ENCODE measurements at places on chromosomes 5 and 9.

- no peak for DNase-seq
Observed at GRCh38 chr5:36363744-36364143, 62.0 kb upstream of the RANBP3L start.

DNA sequence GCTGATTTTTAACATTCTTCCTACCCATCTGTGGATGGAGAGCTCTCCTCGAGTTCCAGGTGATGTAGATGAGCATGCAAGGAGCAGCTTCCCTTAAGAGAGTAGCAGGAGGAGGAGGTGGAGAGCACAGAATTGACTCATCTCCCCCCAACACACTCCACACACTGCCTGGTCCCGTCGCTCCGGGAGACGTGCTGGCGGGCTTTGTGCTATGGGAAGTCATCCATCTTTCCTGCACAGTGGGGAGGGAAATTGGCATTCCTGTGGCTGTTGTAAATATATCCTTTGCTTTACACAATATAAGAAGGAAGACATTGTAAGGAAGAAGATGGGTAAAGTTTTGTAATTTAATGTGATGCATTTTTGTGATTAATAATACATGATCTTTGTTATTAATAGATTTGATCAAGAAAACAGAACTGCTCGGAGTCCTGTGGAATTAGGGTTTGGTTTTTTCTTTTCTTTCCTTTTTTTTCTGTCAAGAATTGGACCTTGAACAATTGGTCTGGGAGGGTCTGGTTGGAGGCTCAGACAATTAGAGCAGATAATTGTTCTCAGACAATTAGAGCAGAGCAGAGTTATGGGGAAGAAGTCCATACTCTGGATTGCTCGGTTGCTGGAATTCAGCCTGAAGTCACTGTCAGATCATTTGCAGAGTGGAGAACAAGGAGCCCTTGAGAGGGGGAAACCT is 297.8 kb downstream of the GADD45G start:
- DNase-seq, result no peak

DNA sequence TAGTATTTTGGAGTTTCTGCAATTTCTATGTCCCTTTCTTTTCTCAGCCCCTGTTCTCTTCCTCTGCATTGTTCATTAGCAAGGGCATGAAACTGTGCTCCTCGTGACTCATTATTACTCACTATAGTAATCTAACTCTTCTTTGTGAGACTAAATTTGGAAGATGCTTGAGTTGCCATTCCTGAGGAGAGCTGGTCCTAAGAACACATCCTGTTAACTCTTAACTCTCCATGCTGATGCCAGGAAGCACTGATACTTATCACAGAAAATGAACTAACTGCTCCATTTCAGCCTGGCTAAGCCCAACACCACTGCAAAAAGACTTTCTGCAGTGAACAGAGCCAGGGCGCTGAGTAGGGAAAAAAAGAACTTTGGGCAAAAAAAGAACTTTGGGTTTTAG is 10.6 kb upstream of the CSNK1A1 start:
- DNase-seq, result no peak

- DNase-seq, result no peak
Observed at GRCh38 chr5:67020096-67020615, 176.4 kb downstream of the CD180 start.

DNA sequence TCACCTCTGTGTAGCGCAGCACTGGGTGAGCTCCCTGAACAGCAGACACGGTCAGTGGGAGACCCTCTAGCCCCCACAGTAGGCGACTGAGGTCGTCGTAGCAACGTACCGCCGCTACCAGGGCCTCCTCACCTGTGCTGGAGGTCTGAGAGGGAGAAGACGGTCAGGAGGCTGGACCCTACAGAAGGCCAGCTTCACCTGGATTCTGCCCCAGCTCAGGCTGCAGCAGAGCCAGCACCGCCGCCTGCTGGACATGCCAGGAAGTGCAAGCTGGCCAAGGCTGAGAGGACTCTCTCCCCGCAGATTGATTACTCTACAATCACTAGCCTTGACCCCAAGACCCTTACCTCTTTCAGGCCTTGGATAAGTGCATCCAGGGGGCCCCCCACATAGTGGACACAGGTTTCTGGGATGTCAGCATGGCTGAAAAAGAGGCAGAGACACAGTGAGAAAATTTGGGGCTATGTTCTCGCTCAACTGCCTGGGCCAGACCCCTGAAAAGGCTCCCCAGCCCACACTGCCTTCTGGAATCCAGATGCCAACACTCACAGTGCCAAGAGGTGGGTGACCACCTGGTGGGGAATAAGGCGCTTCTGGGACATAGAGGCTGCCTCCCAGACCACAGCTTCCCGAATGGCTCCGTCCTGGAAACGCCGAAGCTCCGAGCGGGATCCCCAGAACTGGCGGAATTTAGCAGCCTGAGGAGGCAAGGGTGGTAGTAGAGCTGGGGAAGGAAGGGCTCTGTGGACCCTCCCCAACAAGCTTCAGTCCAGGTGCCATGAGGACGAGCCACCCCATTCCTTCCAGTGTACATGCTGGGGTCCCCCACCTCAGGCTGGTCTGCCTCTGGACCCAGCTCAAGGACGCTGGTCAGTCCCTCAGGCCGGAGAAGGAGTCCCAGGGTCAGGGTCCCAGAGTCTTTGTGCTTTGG is 6.9 kb downstream of the NOL6 start:
- DNase-seq, result peak; percentile 46

DNA sequence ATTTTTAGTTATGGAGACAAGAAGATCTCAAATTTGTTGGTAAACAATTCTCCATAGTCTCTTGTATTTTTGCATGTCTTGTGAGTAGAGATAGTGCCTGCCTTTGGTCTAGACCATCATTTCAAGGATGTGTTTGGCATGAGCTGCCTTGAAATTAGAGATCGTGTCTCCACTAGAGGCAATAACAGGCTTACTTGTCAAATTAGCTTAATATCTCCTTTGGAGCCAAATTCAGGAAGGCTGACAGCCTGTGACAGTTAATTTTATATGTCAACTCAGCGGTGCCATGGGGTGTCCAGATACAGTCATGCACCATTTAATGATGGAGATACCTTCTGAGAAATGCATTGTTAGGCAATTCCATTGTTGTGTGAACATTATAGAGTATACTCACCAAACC is 24.8 kb upstream of the PRDM9 start:
- no peak for DNase-seq

DNA sequence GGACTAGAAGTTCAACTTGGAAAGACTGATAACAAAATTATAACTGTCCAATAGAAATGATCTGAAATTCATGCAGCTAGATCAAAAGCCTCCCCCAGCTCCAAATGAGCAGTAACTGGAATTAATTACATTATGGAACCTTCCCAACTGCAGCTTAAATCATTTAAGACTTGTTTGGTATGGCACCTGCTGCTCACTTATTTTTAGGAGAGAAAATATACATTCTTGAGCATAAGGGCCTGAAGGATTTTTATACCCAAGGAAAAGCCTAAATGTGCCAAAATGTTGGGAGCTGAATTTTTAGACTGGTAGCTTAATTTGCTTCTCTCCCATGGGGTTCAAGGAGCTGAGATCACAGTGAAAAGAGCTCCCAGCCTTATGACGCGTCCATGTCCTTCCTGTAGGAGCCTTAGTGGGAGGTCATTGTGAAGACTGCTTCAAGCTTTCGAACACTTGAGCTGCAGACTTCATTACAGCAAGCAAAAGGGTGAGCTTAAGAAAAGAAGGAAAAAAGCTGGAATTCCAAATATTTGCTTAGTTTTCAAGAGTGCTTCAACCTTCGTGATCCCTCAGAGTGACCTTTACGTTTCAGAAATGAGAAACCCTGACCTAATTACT is 276.0 kb downstream of the DMAC1 start:
- DNase-seq, result no peak

- peak; percentile 8 for DNase-seq
Observed at GRCh38 chr9:5714501-5715401, 85.8 kb downstream of the RIC1 start.

GRCh38 chr9:76654575-76654974 is 109.7 kb upstream of the PCA3 start:
- DNase-seq, result no peak

All from CD4-positive, alpha-beta T cell treated with Interferon alpha-2 for 1 hour (primary cell).